Mesenchymal stem cell (in vitro differentiated cells and primary cell): ENCODE measurements at places on chromosomes 16 and 17.

GRCh38 chr17:32518646-32519227 is 31.9 kb downstream of the CDK5R1 start:
- no peak for DNase-seq

GRCh38 chr17:60139438-60140285 is 10.1 kb upstream of the CA4 start:
- DNase-seq = peak; percentile 75

- DNase-seq = peak; percentile 54
Measured at GRCh38 chr17:35731239-35731916, at the start of gene RASL10B. TSS of gene RASL10B (plus strand) at chr17:35731639. CDS start at chr17:35735185, 3,546 bp downstream.

DNA sequence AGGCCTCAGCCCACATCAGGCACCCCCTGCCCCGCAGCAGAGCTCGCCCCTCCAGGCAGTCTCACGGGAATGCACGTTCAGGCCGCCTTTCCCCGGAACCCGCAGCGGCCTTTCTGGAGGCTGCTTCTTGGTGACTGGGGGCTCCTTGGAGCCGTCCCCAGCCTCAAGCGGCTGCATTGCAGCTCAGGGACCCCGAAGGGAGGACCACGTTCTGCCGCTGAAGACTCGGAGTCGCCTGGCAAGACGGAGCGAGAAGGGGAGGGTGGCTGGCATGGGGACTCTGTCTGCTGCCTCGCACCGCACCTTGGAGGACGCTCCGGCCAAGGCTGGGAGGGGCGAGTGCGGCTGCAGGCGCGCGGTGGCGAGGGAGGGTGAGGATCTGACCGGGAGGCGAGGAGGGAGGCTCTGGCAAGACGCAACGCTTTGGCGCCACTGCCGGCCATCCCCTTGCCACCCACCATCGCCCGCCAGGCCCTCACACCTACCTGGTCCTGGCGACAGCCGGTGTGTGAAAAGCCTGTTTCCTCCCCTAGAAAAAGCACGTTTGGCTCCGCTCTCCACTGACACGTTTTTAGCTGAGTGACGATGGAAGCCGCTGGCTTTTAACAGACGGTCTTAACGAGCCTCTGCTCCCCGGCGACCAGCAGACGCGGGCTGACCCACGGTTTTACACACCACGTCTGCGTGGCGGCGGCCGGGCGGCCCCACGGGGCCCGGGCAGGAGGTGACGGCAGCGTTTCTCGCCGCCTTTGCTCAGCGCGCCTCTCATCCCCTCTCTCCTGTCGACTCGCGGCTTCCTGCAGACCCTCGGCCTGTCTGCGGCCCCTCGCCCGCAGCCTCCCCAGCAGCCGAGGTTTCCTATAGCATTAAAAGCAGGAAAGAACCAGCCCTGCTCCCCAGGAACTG is 16.7 kb upstream of the GNG13 start:
- no peak for DNase-seq

DNA sequence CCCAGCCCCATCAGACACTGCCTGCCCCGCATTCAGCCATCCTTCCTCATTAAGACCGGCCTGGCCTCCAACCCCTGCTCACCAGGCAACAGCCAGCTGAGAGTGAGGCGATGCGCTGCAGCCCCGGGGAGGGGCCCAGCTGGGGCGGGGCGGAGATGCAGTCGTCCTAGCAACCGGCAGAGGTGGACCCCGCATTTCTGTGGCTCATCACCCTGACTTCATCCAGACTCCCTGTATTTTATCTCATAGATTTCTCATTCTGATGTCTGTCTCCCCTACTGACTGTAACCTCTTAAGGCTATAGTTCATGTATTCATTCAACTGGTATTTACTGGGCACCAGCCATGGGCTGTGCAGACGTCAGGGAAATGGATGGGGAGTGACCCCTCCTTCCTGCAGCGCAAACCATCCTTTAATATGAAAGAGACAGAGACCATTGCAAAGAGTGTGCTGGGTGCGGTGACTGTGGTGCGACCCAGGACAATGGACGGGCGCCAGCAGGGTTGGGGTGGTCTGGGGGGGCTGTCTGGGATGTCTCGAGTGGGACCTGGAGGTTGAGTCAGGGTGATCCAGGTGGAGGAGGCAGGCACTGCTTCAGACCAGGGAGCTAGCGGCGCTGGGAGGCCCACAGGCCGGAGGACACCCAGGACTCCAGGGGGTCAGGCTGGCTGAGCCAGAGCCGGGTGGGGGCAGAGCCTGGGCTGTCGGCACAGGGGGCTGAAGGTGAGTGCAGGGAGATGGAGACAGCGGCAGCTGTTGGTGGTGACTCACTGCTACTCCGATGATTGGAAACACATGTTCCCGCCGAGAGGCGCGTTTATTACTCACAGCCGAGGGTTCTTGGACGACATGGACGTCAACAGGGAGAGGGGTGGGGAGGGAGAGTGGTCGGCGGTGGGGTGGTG is 10.5 kb upstream of the TIMP2 start:
- peak; percentile 95 for DNase-seq

GRCh38 chr16:65377195-65377594 is 255.3 kb upstream of the CDH11 start:
- DNase-seq = no peak

DNA sequence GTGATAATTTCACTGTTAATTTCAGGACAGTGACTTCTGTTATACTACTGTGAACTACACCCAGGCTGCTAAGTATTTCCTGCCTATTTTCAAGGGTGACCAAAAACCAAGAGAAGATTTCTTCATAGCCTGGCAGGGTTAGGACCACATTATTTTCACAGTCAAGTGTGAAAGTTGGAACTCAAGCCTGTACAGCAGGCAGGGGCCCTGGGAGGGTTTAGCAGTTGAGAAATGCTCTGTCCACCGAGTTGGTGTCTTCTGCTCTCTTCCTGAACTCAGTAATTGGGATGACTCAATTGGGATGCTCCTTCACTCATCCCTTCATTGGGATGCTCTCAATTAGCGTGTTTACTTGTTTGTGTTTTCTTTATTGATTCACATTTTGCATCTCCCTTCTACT is 347.3 kb upstream of the CDH11 start:
- no peak for DNase-seq

GRCh38 chr17:64777415-64778239 is 115.5 kb upstream of the SMURF2 start:
- DNase-seq = no peak

- DNase-seq = no peak
Measured at GRCh38 chr17:29633886-29634285, 11.2 kb upstream of the CORO6 start.

DNA sequence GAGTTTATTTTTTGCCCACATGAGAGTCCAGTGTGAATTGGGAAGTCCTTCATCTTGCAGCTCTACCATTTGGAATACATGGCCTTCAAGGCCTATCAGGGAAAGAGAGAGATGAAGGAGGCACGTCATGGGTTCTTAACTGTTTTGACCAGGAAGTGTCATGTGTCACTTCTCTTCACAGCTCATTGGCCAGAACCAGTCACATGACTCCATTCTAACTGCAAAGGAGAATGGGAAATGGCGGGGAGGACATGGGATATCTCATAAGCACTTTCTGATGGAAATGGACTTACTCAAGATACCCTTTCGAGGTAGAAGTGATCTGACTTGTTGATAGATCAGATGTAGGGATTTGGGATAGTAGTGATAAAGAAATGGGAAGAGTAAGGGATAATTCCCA is 57.9 kb upstream of the CES5A start:
- no peak for DNase-seq

GRCh38 chr16:70157105-70157476 is 16.5 kb upstream of the CLEC18C start:
- DNase-seq = no peak

DNA sequence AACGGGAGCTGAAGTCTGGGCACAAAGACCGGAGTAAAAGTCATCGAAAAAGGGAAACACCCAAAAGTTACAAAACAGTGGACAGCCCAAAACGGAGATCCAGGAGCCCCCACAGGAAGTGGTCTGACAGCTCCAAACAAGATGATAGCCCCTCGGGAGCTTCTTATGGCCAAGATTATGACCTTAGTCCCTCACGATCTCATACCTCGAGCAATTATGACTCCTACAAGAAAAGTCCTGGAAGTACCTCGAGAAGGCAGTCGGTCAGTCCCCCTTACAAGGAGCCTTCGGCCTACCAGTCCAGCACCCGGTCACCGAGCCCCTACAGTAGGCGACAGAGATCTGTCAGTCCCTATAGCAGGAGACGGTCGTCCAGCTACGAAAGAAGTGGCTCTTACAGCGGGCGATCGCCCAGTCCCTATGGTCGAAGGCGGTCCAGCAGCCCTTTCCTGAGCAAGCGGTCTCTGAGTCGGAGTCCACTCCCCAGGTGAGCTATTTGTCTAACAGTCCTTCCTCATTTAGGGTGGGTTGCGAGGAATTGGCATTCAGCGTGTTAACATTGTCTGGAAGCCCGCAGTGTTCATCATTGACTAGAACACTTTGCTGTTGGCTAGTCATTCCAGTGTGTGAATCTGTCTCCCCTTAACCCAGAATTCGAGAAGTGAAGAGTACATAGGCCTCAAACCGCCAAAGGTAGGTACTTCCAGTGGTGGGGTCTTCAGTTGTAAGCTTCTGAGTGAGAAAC is 1.5 kb downstream of the CDK12 start:
- DNase-seq = peak; percentile 36

DNA sequence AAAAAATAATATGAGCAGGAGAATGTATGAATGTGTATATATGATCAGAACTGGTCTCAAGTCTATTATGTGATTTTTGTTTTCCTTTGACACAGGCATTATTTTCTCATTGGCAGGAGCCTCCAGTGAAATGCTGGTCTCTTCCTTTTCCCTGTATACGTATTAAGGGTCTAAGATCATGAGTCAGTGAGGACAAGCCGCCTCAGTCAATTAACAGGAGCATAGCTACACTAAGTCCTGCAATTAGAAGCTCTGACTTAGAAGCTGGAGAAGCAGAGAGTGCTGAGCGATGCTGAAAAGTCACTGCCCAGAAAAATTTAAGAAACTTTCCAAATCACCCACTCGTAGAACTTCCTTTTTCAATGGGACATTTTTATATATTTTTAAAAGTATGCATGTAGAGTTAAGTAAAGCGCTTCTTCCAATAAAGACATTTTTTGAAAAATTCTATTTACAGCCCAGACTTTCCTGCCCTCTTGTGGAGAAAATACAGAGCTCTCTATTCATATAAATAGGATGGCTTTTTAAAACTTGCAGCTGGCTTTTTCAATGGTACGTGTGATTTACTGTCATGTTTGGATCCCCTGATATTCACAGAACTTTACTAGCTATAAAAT is 70.2 kb upstream of the PSMD7 start:
- peak; percentile 11 for DNase-seq

DNA sequence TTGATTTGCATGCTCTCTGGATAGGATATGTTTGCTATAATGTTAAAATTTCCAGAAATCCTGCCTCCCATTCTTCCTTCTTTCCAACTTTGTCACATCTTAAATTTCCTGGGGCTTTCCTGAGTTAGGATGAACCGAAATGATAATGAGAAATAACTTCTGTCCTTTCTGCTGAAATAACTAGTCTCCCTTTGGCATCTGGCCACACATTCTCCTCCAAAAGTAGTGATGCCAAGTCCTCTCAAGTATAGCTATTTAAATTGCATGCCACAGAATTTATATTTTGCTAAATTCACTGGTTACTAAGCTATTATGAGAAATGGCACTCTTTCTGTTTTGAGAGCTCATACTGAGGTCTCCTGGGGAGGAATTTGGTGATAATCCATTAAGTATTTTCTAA is 30.6 kb downstream of the FAM20A start:
- DNase-seq = no peak

GRCh38 chr17:12386225-12386624 is 279.5 kb upstream of the MYOCD start:
- DNase-seq = no peak

DNA sequence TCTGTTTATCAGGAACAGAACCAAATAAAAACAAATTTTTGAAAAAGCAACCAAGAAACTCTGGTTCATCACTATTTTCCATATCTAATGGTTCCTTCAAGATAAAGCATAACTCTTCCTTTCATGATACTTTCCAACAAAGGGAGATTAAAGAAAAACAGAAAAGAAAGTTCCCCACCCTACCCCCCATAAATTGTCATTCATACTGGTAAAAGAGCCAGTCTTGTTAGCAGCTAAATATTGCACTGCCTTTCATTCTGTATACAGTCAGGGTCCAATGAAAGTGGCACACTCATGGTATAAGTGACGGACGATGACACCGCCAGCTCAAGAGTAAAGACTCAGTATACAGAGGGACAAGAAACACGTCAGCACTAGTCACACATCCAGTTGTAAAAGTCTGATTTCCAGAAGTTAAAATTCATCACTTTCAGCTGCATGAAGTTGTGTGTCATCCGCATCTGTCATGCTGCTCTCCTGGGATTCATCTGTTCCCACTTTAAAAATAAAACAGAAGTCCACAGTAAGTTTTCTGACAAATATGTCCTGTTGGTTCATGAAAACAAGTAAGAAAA is 68.5 kb downstream of the CDC27 start:
- DNase-seq = peak; percentile 55

- peak; percentile 60 for DNase-seq
Measured at GRCh38 chr17:69246726-69247375, 18.2 kb upstream of the ABCA10 start.

DNA sequence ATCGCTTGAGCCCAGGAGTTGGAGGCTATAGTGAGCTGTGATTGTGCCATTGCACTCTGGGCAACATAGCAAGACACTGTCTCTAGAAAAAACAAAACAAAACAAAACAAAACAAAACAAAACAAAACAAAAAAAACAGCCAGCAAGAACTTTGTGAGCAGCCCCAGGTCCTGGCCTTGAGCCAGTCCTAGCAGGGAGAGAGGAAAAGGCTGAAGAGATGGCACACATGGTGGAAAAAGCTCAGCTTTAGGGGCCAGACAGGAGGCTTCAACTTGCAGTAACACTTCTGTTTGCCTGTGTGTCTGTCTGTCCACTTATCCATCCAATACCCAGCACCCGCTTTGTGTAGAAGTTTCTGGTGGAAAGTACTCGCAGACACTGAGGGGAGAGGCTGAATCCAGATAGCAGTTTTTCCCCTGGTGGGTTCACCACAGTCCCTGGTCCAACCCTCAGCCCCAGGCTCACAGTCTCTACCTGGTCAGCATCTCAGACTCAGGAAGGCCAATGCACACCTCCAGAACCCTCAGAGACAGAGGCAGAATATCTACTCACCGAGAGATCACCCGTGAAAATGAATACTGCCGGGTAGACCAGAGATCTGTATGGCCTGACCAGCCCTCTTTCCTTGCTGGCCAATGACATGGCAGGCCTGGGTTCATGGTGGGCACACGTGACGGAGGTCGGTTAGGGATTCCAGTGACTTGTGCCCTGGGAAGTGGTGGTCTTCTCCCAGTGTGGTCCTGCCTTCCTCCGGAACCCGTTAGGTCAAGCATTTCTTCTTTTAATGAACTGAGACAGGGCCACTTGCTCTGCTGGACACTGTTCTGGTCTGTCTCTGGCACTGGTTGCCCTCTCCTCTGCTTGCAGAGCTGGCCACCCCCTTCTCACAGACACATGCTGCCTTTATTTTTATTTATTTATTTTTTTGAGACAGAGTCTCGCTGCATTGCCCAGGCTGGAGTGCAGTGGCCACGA is 79.5 kb upstream of the DNAJA2 start:
- no peak for DNase-seq

DNA sequence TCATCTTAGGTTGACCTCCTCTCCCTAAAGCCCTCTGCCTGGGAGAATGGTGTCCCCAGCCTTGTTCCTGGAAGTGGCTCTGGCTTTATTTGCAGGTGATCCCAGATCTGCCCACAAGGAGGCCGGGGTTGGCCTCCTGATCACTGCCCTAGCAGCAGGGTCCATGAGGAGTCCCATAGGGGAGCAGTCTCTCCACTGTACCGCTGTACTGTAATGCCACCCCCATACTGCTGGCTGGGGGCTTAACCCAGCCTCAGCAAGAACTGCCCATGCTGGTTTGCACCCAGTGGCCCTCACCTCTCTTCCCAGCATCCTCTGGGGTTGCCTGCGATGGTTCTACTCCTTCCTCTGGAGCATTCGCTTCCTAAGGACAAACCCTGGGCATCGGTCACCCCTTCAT is 39.1 kb downstream of the PSME3IP1 start:
- DNase-seq = peak; percentile 11
